ENCODE measurements at places on chromosomes 2 and 18.

GRCh38 chr2:189076120-189076519 is 101.9 kb downstream of the COL3A1 start:
- DNase-seq, result no peak

GRCh38 chr2:11009891-11010290 is 98.2 kb downstream of the KCNF1 start:
- DNase-seq, result no peak

GRCh38 chr2:99857867-99858444 is 284.4 kb downstream of the AFF3 start:
- no peak for DNase-seq

GRCh38 chr2:98753801-98754200 is 22.9 kb upstream of the MGAT4A start:
- no peak for DNase-seq

GRCh38 chr2:67158718-67159117 is 238.4 kb upstream of the ETAA1 start:
- no peak for DNase-seq

DNA sequence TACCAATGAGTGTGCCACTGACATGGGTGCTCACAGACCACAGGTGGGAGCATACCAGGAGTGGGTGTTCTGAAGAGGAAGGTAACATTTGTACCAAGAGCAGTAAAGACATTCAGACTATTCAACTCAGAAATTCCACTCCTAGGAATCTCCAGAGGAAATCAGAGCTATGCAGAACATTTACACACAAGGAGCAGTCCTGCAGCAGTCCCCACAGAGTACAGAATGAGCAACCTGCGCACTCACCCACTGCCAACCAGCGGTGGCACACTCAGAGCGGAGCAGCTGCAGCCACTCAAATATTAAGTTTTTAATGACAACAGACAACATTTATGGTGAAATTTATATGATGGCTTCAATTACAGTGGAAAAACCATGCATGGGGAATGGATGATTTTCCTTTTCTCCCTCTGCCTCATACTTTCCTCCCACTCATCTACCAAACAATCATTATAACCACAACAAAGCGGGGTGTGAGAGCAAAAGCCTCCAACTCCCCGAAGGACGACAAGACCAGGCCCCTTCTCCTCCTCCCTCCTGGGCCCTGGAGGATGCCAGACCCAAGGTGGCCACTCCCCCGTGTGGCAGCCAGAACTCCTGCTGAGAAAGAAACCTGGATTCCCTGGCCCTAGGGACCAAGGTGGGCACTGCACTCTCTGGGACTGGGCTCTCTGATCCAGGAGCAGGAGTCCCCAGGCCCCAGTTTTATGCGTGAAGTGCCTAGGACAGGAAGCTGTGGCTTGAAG is 5.4 kb downstream of the HS6ST1 start:
- DNase-seq, result no peak

Data from cerebellar nuclear complex (tissue), 1 donor.